SJSA1 (cell line): ENCODE measurements at places on chromosomes 7 and 10. TPM values are rescaled to one million over a fixed set of nuclear protein-coding genes. Genes with fewer than 3 reads are reported as not detected.

GRCh38 chr7:94004024-94004951, at the start of gene BET1:
BET1 (minus strand) TSS chr7:94004355; CDS start chr7:94004216, 139 bp downstream.
- H3K4me3 ChIP-seq, result peak within 1 kb of the TSS; percentile 74
- H3K4me1 ChIP-seq, result peaks cover 3% of the 10 kb centered on the region; the same call in 1 of the 2 replicates

TET1 gene
- 1.9 and 4.4 TPM in 2 replicates for total RNA-seq

DNA sequence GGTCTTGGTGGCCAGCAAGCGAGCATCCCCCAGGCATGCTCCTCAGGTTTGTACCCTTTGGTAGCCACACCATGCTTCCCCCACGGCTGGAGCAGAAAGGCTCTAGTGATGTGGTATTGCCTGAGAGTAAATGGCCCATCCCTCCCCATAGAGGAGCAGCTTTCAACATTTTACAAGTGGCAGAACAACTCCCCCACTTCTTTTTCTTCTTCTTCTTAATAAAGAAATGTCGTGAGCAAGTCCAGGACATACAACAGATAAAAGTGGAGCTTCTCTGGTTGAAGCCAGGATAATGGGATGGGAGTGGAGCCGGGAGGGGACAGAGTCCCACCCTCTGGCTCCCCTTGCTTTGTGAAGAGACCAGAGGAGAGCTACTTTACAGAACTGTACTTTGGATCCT, 131.5 kb downstream of the ANLN start:
- H3K36me3 ChIP-seq, result no peaks in the 10 kb centered on the region
- peaks cover 5% of the 10 kb centered on the region for H3K4me1 ChIP-seq
- no peak for DNase-seq
- H3K27ac ChIP-seq, result no peak overlapping the region
- no peak overlapping the region for H3K4me3 ChIP-seq
- no peaks in the 10 kb centered on the region for H3K27me3 ChIP-seq

DNA sequence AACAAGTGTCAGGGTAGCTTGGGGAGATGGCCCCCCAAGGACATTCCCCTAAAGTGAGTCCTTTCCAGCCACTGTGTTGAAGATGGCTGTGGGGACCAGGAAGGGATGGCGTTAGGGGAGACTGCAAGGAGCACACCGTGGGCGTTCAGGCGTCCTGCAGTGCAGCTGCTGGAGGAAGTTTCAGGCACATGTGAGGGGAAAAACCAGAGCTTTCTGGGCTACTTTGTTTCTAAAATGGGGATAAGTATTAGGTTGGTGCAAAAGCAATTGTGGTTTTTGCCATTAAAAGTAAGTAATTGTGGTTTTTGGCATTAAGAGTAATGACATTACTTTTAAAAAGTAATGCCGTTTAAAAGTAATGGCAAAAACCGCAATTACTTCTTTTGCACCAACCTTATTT, 14.3 kb downstream of the PRF1 start:
- no peaks in the 10 kb centered on the region for H3K36me3 ChIP-seq
- no peak overlapping the region for H3K4me3 ChIP-seq
- no peak overlapping the region for H3K27ac ChIP-seq
- no peaks in the 10 kb centered on the region for H3K4me1 ChIP-seq

TMEM176A gene
- total RNA-seq, result not detected in 2 replicates

PAPOLB gene
- not detected in 2 replicates for total RNA-seq

CCL24 gene
- total RNA-seq, result 0.45 TPM in 1 of 2 replicates, not detected in the other

NUTM2E gene
- 0.05 TPM in 1 of 2 replicates, not detected in the other for total RNA-seq

- H3K27ac ChIP-seq, result no peak overlapping the region
- H3K4me1 ChIP-seq, result peaks cover 39% of the 10 kb centered on the region
- H3K4me3 ChIP-seq, result no peak overlapping the region
- H3K36me3 ChIP-seq, result peaks cover 12% of the 10 kb centered on the region
- peaks cover 56% of the 10 kb centered on the region for H3K27me3 ChIP-seq
These were observed 1.9 kb downstream of the VGF start for GRCh38 chr7:101163279-101164070.

DNA sequence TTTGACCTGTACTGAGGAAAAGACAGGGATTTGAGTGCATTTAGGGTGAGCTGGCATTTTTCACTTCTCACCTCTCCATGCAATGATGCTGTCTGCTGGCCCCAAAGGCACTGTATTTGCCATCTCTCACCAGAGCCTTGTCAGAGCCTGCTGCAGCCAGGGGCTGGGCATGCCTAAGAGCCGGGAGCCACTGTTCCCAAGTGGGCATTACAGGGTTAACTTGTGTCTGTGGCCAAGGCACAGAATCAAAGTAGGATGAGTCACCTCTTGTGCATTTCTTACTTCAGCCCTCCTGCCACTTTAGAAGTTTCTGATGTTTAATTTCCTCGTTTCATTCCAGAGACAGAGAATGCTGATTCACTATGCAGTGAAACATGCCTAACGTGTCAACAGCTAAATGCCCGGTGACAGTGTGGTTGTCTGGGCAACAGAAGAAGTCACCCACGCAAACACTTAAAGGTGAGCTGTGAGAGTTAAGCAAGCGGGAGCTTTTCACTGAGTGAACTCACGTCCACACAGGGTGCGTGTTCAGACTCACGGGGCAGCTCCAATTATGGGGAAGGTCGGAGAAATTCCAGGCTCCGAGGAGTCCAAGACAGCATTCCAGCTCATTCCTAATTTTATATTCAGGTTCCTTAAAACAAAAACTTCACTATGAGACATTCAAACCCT, 57.1 kb upstream of the IGFBP3 start:
- no peaks in the 10 kb centered on the region for H3K27me3 ChIP-seq
- peaks cover 60% of the 10 kb centered on the region for H3K4me1 ChIP-seq
- H3K27ac ChIP-seq, result peak overlapping the region; percentile 98
- no peaks in the 10 kb centered on the region for H3K36me3 ChIP-seq

DNA sequence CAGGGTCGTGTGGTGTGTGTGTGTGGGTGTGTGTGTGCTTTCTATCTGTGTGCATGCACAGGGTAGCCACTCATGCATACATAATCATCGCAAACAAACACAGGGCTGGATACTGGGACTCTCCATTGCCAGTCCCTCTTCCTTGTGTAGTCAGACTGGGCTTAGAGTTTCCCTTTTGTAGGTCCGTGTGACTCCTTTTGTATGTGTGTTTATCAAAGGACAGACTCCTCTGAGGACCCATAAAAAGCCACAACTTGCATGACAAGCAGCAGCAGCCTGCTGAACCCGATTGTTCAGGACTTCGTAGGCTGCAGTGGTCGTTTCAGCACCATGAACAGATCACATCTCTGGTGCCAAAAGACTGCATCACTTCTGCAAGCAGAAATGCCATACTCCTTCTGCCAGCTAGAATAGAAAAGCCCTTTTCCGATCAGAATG, 895 bp downstream of the VSTM2A start:
- no peak overlapping the region for H3K27ac ChIP-seq
- no peaks in the 10 kb centered on the region for H3K36me3 ChIP-seq
- no peak overlapping the region for H3K4me3 ChIP-seq
- DNase-seq, result no peak
- H3K4me1 ChIP-seq, result no peaks in the 10 kb centered on the region

GRCh38 chr7:121192834-121193233, 136.0 kb upstream of the WNT16 start:
- H3K27me3 ChIP-seq, result no peaks in the 10 kb centered on the region
- H3K4me3 ChIP-seq, result no peak overlapping the region
- H3K36me3 ChIP-seq, result 0 out of 2 replicates have a peak, but pooled peaks cover 4% of the 10 kb centered on the region
- no peak overlapping the region for H3K27ac ChIP-seq
- no peaks in the 10 kb centered on the region for H3K4me1 ChIP-seq

- no peak for DNase-seq
- no peak overlapping the region for H3K4me3 ChIP-seq
- 0 out of 2 replicates have a peak, but pooled peaks cover 3% of the 10 kb centered on the region for H3K27me3 ChIP-seq
- no peak overlapping the region for H3K27ac ChIP-seq
- H3K36me3 ChIP-seq, result no peaks in the 10 kb centered on the region
These were observed 200.8 kb downstream of the ADRA2A start for GRCh38 chr10:111277661-111278060.

DNA sequence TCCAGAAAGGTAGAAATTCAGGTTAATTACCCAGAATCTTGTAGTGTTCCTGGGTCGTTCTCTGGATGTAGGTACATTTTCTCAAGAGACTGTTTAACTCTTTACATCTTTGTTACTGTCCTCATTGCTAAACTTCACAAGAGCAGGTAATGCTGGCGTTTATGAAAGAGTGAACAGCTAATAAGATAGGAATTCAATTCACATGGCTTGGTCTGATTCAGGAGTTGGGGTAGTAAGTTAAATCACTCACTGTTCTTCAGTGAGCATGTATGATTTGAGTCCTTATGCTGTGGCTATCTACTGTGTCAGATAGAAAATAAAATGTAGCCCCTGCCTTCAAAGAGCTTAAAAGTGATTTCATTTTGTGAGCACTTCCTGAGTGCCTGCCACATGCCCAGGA, 480.0 kb downstream of the LRMDA start:
- no peak for DNase-seq
- H3K4me3 ChIP-seq, result no peak overlapping the region
- H3K36me3 ChIP-seq, result no peaks in the 10 kb centered on the region
- H3K4me1 ChIP-seq, result no peaks in the 10 kb centered on the region
- H3K27ac ChIP-seq, result no peak overlapping the region

MMP21 gene
- total RNA-seq, result not detected in 2 replicates

DNA sequence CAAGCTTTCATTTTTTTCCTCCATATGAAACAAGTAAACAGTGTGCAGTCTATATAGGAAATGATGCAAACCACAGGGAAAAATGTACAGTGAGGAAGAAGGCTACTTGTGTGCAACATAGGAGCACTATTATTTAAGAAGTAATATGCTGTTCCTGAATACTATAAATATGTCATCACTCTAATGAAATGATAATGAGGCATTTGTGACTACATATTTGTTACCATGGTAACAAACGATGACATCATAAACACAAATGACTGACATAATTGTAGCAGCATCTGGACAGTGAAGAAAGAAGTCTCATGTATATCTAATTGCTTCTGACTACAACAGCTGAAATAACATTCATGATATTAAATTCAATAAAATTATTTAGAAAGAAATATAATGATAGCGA, 164.8 kb downstream of the C7orf25 start:
- no peaks in the 10 kb centered on the region for H3K36me3 ChIP-seq
- H3K27me3 ChIP-seq, result 0 out of 2 replicates have a peak, but pooled peaks cover 3% of the 10 kb centered on the region
- H3K27ac ChIP-seq, result no peak overlapping the region
- H3K4me3 ChIP-seq, result no peak overlapping the region
- no peaks in the 10 kb centered on the region for H3K4me1 ChIP-seq

SPDYE5 gene
- not detected in 2 replicates for total RNA-seq

GRCh38 chr10:33252794-33253203, 81.7 kb downstream of the NRP1 start:
- H3K4me3 ChIP-seq, result no peak overlapping the region
- peak overlapping the region; percentile 50 for H3K27ac ChIP-seq
- H3K27me3 ChIP-seq, result no peaks in the 10 kb centered on the region

GRCh38 chr10:73485320-73485719, 10.5 kb downstream of the PPP3CB start:
- no peak overlapping the region for H3K27ac ChIP-seq
- DNase-seq, result no peak
- no peak overlapping the region for H3K4me3 ChIP-seq
- peaks cover 4% of the 10 kb centered on the region; the same call in 1 of the 2 replicates for H3K4me1 ChIP-seq
- peaks cover 22% of the 10 kb centered on the region for H3K36me3 ChIP-seq

DNA sequence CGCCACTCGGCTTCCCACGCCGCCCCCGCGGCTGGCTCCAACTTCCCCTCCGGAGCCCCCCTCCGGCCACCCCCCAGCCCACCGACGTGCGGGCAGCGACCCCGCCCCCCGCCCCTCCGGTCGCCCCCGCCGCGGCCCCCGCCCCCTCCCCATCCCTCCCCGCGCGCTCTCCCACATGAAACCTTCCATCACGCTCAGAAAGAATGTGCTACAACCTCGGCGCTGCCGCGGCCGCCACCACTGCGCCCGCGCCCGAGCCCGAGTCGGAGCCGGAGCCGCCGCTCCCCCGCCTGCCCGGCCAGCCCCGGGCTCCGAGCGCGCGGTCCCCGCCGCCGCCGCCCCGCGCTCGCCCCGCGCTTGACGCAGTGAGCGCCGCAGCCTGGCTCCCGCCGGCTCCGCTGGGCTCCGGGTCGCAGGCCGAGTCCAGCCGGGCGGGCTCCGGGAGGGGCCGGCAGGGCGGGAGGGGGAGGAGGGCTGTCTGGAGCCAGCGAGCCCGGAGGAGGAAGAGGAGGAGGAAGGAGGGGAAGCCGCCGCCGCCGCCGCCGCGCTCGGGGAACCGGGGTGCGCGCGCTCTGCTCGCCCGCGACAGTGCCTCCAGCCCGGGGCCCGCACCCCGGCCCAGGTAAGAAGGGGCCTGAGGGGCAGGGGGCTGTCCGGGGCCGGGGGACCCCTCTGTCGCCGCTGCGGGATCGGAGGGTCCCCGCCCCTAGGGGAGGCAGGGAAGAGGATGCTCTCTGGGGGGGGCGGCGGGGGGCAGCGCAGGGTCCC, 4.3 kb upstream of the ELFN1 start:
- H3K36me3 ChIP-seq, result no peaks in the 10 kb centered on the region
- H3K4me1 ChIP-seq, result peaks cover 19% of the 10 kb centered on the region
- 0 out of 2 replicates have a peak overlapping the region, but pooled peaks have one; percentile 10 for H3K4me3 ChIP-seq

ITIH5 gene
- total RNA-seq, result 9.9 and 16.3 TPM in 2 replicates

DNA sequence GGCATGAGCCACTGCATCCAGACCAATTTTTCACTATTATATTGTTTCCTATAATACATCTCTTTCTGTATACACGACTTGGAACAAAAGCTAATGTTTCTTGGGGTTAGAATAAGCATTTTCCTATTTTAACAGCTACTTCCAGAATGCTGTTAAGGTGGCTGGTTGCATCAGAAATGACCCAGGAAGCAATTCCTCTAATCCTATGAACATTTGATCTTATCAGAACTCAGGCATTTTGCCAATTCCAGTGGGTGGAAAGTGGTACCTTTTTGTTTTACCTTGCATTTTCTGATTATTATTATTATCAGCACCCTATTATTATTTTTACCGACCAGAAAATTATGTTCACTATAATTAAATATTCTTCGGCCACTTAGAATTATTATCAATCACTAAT, 73.3 kb downstream of the NDUFB2 start:
- H3K27ac ChIP-seq, result no peak overlapping the region
- DNase-seq, result no peak
- H3K27me3 ChIP-seq, result no peaks in the 10 kb centered on the region
- peaks cover 1% of the 10 kb centered on the region for H3K36me3 ChIP-seq
- no peak overlapping the region for H3K4me3 ChIP-seq

DNA sequence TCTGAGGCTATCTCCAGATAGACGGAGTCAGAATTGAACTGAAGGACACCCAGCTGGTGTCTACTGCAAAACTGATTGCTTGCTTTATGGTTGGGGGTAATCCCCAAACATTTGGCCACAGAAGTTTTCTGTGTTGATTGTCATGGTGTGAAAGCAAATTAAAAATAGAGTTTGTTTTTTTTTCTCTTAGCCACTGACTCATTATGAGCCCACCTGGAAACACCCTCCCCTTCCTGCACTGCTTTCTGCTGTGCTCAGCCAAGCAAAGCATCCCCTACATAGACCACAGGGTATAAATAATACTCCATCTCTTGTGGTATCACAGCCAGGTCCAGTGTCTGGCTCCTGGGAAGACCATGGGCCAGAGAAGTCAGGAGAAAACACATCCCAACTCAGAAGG, 6.5 kb upstream of the VWC2 start:
- no peak overlapping the region for H3K27ac ChIP-seq
- H3K27me3 ChIP-seq, result no peaks in the 10 kb centered on the region
- DNase-seq, result no peak
- H3K4me3 ChIP-seq, result no peak overlapping the region
- no peaks in the 10 kb centered on the region for H3K4me1 ChIP-seq

GRCh38 chr7:152344253-152344652, 91.5 kb downstream of the KMT2C start:
- H3K27ac ChIP-seq, result no peak overlapping the region
- H3K36me3 ChIP-seq, result peaks cover 8% of the 10 kb centered on the region; the same call in 1 of the 2 replicates
- H3K4me3 ChIP-seq, result no peak overlapping the region
- no peaks in the 10 kb centered on the region for H3K4me1 ChIP-seq
- H3K27me3 ChIP-seq, result no peaks in the 10 kb centered on the region
- no peak for DNase-seq

GRCh38 chr10:49099046-49099445, 16.3 kb downstream of the VSTM4 start:
- no peaks in the 10 kb centered on the region for H3K36me3 ChIP-seq
- no peaks in the 10 kb centered on the region for H3K27me3 ChIP-seq
- H3K4me1 ChIP-seq, result no peaks in the 10 kb centered on the region
